Stimulated activated CD8-positive, alpha-beta memory T cell treated with anti-CD3 and anti-CD28 coated beads, Interleukin-7, amount 100 ng/mL, for 1 hour (primary cell): ENCODE measurements at places on chromosomes 5 and 9.

DNA sequence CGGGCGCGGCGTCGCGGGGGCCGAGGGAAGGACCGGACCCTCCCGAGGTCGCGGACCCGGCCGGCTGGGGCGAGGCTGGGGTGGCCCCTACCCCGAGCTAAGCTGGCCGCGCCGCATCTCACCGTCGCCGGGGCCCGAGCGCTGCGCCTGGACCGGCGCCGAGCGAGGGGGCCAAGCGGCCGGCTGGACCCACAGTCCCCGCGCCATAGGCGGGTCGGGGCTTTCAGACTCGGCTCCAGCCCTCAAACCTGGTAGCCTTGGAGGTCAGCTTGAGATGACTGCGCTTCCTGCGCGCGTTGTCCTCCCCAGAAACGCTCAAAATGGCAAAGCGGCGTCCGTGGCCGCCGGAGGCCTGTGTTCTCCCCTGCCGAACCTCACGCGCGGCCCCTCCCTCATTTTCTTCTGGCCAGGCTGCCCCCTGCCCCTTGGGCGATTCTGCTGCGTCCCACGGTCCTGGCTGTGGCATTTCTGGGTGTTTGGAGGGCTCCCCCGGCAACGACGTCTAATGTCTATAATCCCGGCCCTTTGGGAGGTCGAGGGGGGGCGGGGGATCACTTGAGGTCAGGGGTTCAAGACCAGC, 8.7 kb upstream of the GRIN1 start:
- DNase-seq, result no peak

GRCh38 chr9:110659891-110660541, 8.6 kb upstream of the MUSK start:
- no peak for DNase-seq

- DNase-seq, result no peak
Observed at GRCh38 chr5:170218726-170219125, 14.1 kb upstream of the C5orf58 start.

GRCh38 chr5:151688436-151688835, 1.7 kb upstream of the SPARC start:
- no peak for DNase-seq

- no peak for DNase-seq
Observed at GRCh38 chr5:171422902-171423663, 3.6 kb downstream of the FGF18 start.

GRCh38 chr5:119365847-119366539, 10.2 kb downstream of the TNFAIP8 start:
- no peak for DNase-seq

DNA sequence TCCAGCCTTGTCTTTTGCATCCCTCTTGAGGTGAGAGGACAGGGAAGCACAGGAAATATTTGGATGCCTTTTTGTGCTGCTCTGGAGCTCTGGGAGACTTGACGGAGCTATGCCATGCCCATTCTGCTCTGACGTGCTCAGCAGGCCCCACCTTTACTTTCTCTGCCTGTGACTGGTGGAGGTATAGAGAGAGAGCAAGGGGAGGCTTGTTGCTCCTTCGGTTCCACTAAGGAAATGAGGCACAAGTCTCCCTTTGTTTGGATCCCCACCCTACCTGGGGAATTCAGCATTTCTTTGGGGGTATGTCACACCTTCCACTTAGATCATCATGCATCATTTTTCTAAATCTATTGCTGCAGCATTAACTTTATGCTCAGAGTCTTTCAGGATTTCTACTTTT, 121.8 kb upstream of the CNTLN start:
- DNase-seq, result no peak

DNA sequence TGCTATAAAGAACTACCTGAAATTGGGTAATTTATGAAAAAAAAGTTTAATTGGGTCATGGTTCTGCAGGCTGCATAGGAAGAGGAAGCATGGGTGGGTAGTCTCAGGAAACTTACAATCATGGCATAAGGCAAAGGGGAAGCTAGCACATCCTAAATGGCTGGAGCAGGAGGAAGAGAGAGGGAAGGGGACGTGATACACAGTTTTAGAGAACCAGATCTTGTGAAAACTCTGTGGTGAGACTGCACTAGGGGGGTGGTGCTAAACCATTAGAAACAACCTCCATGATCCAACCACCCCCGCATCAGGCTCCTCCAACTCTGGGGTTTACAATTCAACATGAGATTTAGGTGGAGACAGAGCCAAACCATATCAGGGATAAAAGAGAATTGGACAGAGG, 624.2 kb downstream of the PRR16 start:
- no peak for DNase-seq

DNA sequence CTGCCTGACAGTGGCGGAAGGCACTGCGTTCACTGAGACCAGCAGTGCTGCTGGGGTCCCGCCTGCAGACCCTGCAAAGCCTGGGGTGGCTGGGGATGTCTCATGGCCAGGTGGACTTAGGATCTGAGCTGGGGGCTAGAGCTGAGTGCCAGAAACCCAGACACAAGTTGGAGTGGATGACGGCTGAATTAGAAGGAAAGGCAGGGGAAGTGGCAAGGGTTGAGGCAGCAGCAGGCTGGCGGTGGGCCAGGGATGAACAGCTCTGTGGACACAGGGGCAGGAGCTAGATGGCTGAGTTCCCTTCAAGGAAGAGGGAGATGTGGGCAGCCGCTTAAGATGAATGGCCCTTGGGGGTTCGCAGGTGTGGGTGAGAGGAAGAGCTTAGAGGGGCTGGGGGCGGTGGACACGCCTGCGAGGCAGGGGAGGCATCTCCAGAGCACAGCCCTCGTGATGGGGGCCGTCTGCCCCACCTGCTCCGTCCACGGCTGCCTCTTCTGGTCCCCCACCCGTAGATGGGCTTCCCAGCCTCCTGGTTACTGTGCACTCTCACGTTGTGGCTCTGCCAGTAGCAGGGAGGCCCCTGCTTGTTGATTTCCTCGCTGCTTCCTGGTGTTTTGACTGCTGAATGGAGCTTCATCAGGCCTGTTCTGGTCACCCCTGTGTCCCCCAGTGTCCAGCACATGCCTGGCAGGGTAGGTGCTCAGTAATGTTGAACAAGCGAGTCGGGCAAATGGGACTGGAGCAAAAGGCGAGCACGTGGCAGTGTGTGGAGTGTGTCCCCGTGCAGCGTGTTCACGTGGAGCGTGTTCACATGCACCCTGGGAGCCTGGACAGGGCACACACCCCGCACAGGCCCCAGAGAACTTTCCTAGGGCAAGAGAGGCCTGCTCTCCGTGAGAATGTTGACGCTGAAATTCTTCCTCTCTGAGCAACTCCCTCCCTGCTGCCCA, 168.2 kb downstream of the CACNA1B start:
- DNase-seq, result no peak
